ENCODE measurements at places on chromosomes 1 and 21. TPM values are rescaled to one million over a fixed set of nuclear protein-coding genes. Genes with fewer than 3 reads are reported as not detected.

- no peak overlapping the region for H3K4me3 ChIP-seq
- no peaks in the 10 kb centered on the region for H3K27me3 ChIP-seq
- peaks cover 8% of the 10 kb centered on the region for H3K4me1 ChIP-seq
- no peak for DNase-seq
- H3K36me3 ChIP-seq: peaks cover 11% of the 10 kb centered on the region
Observed at GRCh38 chr1:85628791-85629531, 48.4 kb downstream of the CCN1 start.

Gene TRIM46
- 9.8 TPM for total RNA-seq

Gene CFAP141
- total RNA-seq: not detected

GRCh38 chr21:45817345-45817744 lies 164.2 kb upstream of the COL6A1 start:
- H3K27me3 ChIP-seq: peaks cover 5% of the 10 kb centered on the region
- no peak overlapping the region for H3K27ac ChIP-seq
- DNase-seq: no peak
- peaks cover 18% of the 10 kb centered on the region for H3K4me1 ChIP-seq

GRCh38 chr1:57517587-57518374 lies 93.9 kb upstream of the DAB1 start:
- H3K27ac ChIP-seq: no peak overlapping the region
- H3K4me1 ChIP-seq: no peaks in the 10 kb centered on the region
- H3K27me3 ChIP-seq: no peaks in the 10 kb centered on the region
- no peak overlapping the region for H3K4me3 ChIP-seq
- DNase-seq: no peak
- no peaks in the 10 kb centered on the region for H3K36me3 ChIP-seq

DNA sequence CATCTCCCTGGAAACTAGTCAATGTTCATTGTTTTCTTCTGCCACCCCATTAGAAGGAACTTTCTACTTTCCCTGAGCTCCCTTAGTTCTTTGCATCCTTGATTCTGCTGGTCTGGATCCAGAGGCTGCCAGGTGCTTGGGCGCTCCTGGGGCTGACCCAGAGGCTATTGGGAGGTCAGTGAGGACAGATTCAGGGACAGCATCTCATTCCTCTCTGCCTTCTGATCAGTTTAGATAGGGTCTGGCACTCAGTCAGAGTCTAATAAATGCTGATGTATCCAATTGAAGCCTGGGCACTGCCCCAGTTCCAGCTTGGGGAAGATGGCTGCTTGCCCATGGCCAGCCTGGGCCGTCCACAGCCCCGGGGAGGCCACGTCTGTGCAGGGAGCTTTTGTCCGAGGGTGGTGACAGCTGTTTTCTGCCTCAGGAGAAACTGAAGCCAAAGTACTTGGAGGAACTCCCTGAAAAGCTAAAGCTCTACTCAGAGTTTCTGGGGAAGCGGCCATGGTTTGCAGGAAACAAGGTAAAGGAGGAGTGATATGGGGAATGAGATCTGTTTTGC lies 2.3 kb downstream of the GSTM1 start:
- peaks cover 11% of the 10 kb centered on the region for H3K4me1 ChIP-seq
- H3K27me3 ChIP-seq: no peaks in the 10 kb centered on the region
- H3K36me3 ChIP-seq: no peaks in the 10 kb centered on the region
- DNase-seq: no peak
- no peak overlapping the region for H3K27ac ChIP-seq
- H3K4me3 ChIP-seq: no peak overlapping the region

DNA sequence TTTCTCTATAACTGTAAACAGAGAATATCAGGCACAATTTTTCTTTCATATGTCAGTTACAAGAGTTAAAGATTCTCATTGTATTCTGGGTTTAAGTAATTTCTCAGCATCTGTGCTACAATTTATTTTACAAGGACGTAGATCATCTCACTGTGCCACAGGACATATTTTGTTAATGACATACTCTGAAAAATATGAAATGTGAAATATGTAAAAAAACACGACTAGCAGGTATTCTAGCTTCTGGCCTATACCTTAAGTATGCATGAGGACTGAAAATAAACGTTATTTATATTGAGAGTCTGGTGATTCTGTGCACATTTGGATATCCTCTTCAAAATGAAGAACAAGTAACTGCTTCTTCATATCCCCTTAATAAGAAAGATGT lies 308.8 kb downstream of the BRINP3 start:
- no peaks in the 10 kb centered on the region for H3K4me1 ChIP-seq
- H3K27ac ChIP-seq: no peak overlapping the region
- no peak overlapping the region for H3K4me3 ChIP-seq

Gene DCST1
- total RNA-seq: not detected

GRCh38 chr1:65167586-65168242 lies 19.7 kb downstream of the AK4 start:
- peaks cover 35% of the 10 kb centered on the region for H3K4me1 ChIP-seq
- H3K27me3 ChIP-seq: peaks cover 2% of the 10 kb centered on the region
- H3K27ac ChIP-seq: no peak overlapping the region
- no peak for DNase-seq

GRCh38 chr1:244414543-244414942 lies 37.2 kb downstream of the ADSS2 start:
- no peaks in the 10 kb centered on the region for H3K27me3 ChIP-seq
- H3K4me1 ChIP-seq: no peaks in the 10 kb centered on the region
- no peak overlapping the region for H3K4me3 ChIP-seq
- no peak overlapping the region for H3K27ac ChIP-seq

DNA sequence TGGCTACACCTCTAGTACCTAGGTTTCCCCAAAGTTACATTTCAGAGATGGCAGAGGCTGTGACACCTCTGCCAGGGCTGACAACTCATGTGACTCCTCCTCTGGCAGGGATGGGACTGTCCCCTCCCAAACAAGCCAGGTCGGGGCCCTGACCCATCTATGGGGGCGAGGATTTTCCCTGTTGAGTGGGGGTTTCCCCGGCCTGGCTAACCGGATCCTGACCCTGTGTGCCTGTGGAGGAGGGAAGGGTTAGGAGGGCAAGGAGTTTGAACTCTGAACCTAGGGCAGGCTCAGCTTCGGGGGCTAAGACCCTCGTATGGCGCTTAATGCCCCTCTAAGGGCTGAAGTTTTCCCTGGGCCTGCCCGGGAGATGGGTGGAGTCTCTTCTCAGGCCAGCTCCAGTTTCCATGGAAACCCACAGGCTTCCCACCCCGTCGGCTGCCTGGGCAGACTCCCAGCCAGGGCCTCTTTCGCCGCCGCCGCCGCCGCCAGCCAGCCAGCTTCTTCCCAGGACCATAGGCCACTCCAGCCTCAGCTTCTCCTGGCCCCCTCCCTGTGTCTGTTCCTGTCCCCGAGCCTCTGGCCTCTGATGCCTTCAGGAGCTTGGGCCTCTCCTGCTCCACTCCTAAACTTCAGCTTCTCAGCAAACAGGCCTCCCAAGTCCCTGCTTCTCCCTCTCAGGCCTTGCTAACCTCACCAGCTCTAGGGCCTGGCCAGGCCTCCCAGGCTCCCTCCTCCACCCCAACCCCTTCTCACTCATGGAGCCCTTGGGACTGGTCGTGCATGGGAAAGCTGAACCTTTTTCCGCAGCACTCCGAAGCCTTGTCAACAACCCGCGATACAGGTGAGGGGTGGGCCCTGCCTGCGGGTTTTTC lies at the start of gene BTBD19:
Gene BTBD19 (plus strand): TSS at position 461 of the 875 bp plus-strand sequence. CDS start 298 bp downstream, at position 759.
- peak within 1 kb of the TSS; percentile 73 for H3K4me3 ChIP-seq
- H3K36me3 ChIP-seq: peaks cover 7% of the 10 kb centered on the region
- no peaks in the 10 kb centered on the region for H3K27me3 ChIP-seq
- H3K4me1 ChIP-seq: peaks cover 49% of the 10 kb centered on the region
- peak within 1 kb of the TSS; percentile 100 for H3K27ac ChIP-seq

Gene SYNC
- total RNA-seq: not detected

Gene TSTD1
- total RNA-seq: 6.7 TPM

DNA sequence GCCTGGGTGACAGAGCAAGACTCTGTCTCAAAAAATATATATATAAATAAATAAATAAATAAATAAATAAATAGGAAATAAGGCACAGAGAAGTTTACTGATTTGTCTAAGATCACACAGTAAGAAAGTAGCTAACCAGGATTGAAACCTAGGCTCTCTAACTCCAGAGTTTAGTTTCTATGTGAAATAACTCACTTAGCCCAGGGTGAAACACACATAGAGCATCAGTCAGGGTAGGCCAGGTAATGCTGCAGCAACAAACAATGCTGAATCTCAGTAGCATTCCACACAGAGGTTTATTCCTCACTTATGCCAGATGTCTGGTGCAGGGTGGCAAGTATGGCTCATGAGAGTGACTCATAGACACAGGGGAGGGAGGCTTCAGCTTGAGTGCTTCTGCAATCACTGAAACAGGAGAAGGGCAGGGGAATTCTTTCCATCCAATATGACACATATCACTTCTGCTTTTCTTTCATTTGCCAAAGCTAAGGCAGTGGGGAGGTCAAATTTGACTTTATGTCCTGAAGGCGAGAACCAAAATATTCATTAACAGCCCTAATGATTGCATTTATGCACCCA lies 37.1 kb upstream of the KANK4 start:
- no peak overlapping the region for H3K4me3 ChIP-seq
- no peak for DNase-seq
- H3K27me3 ChIP-seq: peaks cover 3% of the 10 kb centered on the region
- H3K4me1 ChIP-seq: peaks cover 24% of the 10 kb centered on the region
